ENCODE measurements at places on chromosomes 2 and 18.
A peak's percentile ranks its signal among the peaks of the same experiment; 100 is the strongest.

DNA sequence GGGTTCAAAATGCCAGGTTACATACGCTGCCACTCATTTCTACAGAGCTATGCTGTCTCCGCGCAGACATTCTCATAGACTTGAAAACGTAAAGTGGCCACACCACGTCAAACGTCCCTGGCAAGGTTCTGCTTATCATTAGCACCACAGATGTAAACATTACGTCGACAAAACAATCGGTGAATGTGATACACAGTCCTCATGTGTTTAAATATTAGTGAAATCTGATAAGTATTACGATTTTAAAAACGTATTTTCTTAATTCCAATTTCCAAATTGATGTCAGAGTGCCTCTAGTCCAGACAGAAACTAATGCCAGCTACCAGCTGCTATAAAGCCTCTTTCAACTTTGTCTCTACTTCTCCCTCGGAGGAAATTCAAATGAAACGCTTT is 1.2 kb downstream of the STK17B start:
- DNase-seq: peak; percentile 90

- no peak for DNase-seq
These were observed 24.0 kb upstream of the GLI2 start for GRCh38 chr2:120711694-120712093.

DNA sequence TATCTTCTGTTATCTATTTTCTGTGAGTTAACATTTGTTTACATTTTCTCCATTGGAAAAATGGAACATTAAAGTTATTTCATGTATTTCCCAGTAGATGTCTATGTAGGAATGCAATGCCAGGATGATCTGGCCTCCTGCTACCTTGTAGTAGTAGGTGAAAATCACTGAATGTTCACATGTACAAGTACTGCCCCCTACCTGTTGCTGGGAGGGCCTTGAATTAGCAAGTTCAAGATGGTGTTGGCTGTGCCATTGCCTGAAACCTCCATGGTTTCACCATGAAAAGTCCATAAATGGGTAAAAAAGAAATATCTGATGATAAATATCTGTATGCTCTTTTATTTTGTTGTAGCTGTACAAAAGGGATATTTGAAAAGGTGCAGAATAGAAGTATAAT is 30.7 kb downstream of the XRCC5 start:
- DNase-seq: peak; percentile 53

- no peak for DNase-seq
These were observed 12.6 kb downstream of the GKN1 start for GRCh38 chr2:68987021-68987503.

DNA sequence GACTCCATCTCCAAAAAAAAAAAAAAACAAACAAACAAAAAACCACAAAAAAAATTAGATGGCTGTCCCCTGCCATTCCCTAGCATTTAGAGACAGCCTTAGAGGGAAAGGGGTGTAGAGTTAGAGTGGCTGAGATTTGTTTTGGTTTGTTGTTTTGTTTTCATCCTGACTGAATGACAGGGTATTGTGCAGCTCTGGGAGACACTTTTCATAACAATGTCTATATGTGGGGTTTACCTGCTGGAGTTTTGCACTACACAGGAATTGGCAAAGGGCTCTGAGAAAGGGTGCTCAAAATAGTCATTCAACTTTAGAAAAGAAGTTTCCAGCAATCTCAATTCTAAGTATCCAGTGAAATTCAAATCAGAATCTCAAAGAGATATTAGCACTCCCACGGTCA is 732.5 kb upstream of the CHAC2 start:
- DNase-seq: no peak

DNA sequence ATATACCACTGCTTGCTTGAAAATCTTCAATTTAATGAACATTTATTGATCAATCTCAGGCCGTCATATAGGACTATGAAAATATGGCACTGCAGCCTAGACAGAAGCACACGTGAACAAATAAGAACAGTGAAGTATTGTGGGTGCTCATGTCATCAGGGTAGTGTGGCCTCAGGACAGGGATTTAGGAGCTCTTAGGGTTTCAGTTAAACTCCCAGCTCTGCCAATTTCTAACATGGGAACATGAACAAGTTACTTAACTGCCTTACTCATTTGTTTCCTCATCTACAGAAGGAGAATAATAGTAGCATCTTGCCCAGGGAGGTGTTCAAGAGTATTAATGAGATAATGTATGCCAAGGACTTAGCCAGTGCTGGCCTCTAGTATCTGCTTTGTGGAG is 146.0 kb upstream of the MAP3K20 start:
- DNase-seq: no peak

GRCh38 chr2:190514676-190515075 is 19.8 kb downstream of the NEMP2 start:
- no peak for DNase-seq

GRCh38 chr18:74652392-74652988 is 54.8 kb downstream of the ZNF407 start:
- peak; percentile 73 for DNase-seq

- no peak for DNase-seq
These were observed 652.4 kb downstream of the SLC4A3 start for GRCh38 chr2:220279840-220280239.

DNA sequence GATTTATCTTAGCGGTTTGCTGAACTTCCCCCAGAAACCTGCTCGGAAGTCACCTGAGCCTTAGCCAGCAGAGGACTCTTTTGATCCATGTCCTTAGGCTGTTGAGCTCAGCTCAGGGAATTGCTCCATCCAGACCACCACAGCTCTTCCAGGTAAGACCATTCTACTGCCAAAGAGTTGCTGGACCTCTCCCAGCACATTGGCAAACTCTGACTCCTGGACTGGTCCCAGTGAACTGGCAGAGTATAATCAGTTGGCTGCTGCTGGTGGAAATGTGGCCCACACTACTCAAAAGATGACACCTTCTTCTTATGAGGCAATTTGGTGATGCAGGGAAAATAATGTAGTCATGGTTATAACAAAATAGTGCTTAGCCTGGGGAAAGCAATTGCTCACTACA is 308.8 kb upstream of the FIGN start:
- no peak for DNase-seq

DNA sequence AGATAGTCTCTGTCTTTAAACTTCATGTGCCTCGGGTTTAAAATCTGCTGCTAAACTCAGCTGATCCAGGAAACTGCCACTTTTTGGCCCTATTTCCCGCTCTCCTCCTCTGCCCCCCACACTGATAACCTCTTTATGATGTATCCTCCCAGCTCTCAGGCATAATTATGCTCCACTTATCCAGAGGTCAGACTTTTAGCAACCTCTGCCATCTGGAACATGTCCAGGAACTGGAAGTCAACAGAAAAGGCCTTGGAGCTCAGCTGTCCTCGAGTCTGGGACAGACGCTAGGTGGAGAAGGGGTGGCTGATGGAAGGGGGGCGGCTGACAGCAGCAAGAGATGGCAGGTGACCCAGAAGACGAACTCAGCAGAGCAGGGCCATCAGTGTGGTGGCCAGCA is 41.2 kb downstream of the ASAP2 start:
- no peak for DNase-seq

DNA sequence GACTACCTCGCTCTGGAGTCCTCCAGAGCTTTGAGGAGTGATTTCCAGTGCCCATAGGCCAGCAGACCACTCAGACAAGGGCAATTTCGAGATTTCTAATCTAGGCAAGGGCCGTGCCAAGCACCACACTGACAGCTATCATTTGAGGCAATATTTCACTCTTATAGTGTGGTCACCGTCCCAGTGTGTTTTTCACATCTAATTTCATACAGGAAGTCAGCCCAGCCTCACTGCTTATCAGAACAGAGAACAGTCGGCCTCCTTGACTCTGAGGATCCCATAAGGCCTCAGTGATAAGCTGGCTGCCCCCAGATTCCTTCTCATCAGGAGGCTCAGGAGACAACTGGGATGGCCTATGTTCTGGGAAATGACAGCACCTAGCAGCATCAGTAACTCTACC is 581 bp downstream of the CAPN14 start:
- DNase-seq: peak; percentile 92

DNA sequence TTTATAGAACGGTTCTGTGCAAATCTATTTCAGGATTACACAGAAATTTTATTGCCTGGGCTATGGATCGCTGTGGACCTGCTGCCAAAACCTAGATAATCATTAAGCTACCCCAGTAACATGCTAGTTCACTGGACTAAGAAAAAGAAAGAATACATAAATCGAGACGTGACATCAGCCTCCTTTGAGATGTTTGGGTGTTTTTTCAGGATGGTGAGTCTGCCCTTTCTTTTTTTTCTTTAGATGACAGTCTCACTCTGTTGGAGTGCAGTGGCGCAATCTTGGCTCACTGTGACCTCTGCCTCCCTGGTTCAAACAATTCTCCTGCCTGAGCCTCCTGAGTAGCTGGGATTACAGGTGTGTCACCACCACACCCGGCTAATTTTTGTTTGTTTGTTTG is 52.0 kb downstream of the FHOD3 start:
- DNase-seq: no peak

Data from hematopoietic multipotent progenitor cell treated with erythropoietin and hydrocortisone succinate and interleukin-3 and kit ligand, for 4 days (in vitro differentiated cells).